ENCODE measurements at places on chromosomes 7 and 10.
A peak's percentile ranks its signal among the peaks of the same experiment; 100 is the strongest.

DNA sequence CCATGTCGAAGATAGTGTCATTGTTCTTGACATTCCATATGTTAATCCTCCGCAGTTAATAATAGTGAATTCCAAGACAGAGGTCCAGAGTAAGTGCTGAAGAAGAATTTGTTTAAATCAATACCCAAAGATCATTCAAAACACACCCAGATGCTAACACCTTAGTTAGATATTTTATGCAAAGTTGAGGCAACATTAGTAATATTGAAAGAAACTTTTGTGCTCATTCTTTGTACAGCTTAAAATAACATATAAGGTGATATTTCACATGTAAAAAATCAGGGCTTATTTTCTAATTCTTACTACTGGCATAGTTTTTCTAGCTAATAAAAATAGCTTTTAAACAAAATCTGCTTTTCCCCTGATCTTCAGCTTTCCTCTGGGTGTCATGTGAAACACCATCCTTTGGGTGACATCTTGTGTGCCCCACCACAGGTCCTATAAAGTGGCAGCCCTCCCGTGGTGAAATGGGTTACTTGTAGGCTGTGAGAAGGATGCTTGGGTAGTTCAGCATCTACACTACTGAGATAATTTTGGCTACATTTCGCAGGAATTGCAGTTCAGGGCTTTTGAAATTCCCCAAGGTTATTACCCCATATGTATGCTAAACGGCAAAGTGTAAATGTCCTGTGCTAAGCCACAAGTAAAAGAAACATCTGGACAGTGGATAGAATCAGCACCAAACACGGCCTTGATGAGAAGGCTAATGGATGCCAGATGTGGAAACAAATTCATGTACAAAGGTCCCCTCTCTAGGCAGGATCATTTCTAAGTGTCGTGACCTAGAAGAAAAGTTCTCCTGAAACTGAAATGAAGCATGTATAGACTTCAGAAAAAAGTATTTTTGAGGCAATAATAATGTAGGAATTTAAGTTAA is 105.4 kb downstream of the GRM3 start:
- DNase-seq: peak; percentile 60

DNA sequence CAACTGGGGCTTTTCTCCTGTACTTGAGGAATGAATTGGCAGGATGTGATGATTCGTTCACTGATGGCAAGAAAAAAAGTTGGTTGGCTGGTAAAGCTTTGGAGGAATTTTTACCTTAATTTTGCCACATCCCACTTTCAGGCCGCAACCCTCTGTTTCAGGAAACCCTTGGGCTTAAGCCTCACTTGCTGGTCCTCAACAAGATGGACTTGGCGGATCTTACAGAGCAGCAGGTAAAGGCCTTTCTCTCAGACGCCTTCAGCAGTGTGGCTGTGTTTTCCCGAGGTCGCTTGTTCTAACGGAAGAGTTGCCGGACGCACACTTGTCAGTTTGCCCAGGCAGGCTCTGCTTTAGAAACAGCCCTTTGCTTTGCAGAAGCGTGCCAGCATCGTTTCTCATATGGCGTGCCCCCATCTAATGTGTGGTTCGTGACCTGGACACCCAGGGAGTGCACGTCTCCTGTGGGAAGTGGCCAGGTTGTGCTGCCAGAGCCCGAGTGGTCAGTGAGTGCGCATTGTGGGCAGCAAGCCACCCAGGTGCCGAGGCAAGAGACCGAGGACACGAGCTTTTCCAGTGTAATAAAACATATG is 2.2 kb downstream of the MTG1 start:
- no peak for DNase-seq

- no peak for DNase-seq
Measured at GRCh38 chr7:100914208-100914878, 18.7 kb upstream of the ACHE start.

DNA sequence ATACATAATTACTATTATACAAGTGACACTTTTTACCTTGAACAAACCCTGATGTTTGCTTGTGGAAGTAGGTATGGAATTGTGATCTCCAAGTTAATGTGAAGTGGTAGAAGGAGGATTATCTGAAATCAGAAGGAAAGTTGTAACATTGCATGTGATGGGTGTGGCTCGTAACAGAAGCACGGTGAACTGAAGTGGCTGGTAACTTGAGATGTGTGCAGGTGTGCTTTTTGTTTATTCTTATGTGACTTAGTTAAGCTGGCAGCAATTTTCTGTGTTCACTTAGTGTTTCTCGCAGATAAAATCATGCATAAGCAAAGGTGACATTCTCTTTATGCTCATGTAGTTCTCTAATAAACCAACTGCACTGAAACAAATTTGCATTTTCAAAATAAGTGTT is 82.3 kb downstream of the ZEB1 start:
- peak; percentile 21 for DNase-seq

GRCh38 chr10:62424026-62424425 is 49.9 kb downstream of the ZNF365 start:
- no peak for DNase-seq

- DNase-seq: no peak
Measured at GRCh38 chr7:44897309-44897708, 12.0 kb upstream of the PURB start.
